ENCODE measurements at places on chromosomes 2 and 18. TPM values are rescaled to one million over a fixed set of nuclear protein-coding genes. Genes with fewer than 3 reads are reported as not detected.

The CABLES1 gene
- 0.12 TPM for total RNA-seq

The TNFRSF11A gene
- 3.1 TPM for total RNA-seq

The MYO3B gene
- total RNA-seq: 0.17 TPM

The MGAT5 gene
- total RNA-seq: 13.0 TPM

The RGPD4 gene
- 0.07 TPM for total RNA-seq

The PROKR1 gene
- total RNA-seq: not detected

The DNAJC5G gene
- total RNA-seq: not detected

The TYMS gene
- 315 TPM for total RNA-seq

The SERPINB4 gene
- total RNA-seq: not detected

GRCh38 chr2:55431982-55432627, 12.4 kb upstream of the CCDC88A start:
- DNase-seq: no peak

- peak; percentile 90 for DNase-seq
Measured at GRCh38 chr2:231611273-231612108, 18.8 kb downstream of the TEX44 start.

- no peak for DNase-seq
Measured at GRCh38 chr2:240839152-240840143, 19.4 kb upstream of the KIF1A start.

- peak; percentile 25 for DNase-seq
Measured at GRCh38 chr2:44360749-44361329, 455 bp downstream of the PREPL start.

DNA sequence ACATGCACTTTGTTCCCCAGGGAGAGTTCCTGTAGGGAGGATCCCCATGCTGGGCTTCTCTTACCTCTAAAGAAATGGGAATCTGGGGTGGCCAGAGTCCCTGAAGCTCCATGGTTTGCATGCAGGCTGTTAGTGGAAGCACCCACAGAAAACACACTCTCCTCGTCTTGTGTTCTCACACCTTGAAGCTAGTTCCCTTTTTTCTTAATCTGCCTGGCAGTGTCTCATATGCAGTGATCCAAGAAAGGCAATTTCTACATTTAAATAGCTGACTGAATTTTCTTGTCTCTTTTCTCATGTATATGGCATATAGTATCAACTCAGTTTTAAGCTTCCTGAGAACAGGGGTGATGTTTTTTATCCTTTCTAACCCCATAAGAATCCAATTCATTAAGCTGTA, 65.0 kb downstream of the LINC00305 start:
- DNase-seq: no peak

DNA sequence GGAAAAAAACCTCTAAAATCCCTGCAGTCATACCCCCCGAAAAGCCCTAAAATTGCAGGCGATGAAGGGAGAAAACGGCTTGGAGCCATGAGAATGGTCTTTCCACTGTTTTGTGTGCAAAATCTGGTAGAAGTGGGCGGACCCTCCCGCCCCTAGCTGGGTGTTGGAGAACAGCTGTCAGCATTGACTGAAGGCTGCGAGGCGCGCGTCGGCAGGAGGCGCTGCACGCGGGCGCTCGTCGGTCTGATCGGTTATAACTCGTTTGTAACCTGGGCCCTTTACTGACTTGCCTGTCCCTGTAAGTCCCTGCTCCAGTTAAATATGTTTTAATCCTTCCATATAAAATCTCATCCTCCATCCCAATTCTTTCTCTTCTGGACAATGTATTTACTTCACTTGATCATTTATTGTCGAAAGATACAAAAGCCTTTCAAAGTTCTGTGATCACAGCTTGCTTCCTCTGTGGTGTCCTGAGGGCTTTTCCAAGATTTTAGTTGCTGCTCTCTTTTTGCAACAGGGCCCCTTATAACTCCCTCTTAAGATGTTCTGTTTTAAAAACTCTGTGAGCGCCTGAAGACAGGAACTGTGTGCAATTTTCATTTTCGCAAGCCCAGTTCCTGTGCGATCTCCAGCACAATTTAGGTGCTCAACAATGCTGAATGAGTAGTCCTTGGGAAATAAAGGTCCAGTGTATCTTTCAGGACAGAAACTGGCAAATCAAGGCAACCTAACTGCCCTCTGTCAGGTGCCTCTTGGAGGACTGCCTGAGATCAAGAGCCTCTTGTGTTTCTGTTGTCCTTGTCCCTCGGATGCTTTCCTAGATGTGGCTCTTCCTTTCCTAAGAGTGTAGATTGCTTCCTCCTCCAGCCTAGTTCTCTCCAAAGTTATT, 918 bp upstream of the HNRNPLL start:
- peak; percentile 89 for DNase-seq

DNA sequence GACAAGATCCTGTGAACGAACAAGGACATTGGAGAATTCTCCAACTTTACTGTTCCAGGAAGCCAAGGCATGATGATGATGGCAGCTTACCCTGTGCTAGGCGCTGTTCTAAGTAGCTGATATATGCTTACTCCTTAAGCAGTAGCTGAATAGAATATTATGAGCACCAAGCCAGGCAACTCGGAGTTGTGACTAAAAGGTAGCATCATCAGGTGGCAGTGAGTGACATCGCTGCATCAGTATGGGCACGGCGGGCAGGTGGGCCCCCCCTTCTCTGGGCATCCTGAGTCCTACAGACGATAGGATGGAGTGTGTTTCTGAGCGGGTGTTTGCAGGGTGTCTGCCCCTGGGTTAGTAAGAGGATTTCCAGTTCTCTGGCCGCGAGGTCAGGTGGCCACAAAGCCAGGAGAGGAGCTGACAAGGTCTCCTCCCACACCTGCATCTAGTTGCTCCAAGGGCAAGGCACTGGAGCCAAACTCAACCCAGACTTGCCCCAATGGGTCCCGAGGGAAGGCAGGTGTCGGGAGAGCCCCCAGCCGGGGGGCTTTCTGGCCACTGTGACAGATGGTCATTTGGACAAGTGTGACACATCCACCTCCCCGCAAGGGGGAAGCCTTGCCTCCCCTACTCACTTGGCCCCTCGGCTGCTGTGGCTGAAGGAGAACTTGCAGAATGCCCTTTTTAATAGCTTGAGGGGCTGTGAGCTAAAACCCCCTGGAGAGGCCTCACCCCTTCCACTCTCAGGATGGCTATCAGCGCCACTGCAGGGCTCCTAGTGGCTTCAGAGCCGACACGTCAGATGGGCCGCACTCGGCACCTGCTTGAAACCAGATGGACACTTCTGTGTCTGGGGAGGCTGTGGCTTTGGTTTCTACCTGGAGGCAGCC, 55.5 kb downstream of the CRACDL start:
- DNase-seq: no peak

DNA sequence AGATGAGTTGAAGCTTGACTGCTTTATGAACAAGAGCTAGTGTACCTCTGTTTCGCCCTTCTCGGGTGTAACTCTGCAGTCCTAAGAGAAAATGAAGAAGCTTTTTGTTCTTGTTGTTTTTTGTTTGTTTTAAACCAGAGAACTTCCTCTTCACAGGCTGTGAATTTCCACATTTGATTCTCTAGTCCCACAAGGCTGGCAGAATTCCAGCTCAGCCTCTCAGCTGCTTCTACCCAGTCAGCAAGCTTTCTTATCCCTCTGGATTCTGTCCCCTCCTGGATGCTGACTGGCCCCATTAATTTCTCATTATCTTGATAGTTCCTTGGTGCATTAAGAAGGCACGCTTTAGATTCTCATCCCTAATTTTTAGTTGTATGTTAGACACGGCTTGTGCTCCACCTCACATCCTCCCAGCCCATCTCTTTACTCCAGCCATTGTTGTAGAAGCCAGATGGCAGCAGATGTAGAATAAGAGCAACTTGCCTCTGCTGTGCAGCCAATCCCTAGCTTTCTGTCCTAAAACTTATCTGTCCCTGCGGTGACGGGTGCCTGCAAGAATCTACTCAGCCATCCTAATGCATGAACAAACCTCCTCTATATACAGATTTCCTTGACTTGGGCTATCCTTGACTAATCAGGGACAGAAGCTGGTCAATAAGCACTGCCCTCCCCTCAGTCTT, 12.3 kb upstream of the RESP18 start:
- DNase-seq: no peak

- DNase-seq: no peak
Measured at GRCh38 chr2:205748639-205749038, 66.3 kb downstream of the NRP2 start.

- no peak for DNase-seq
Measured at GRCh38 chr18:45103319-45104048, 422.8 kb downstream of the SETBP1 start.

DNA sequence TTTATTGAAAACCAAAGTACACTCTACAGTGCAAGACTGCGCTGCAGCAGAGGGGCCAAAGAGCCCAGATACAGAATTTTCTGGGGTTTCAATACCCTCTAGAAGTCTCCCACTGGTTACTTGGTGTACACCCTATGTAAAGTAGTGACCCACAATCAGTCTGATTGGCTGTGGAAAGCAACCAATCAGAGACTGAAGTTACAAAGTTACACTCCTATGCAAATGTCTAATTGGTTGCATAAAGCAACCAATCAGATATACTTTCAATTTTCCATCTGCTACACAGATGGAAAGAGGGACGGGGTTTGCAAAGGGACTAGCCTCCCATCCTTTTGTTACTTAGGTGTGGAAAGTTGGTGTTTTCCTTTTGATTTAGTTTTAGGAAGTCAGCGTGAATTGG, 198.9 kb upstream of the SH3BP4 start:
- no peak for DNase-seq

- no peak for DNase-seq
Measured at GRCh38 chr18:25979369-25980040, 110.9 kb downstream of the SS18 start.

DNA sequence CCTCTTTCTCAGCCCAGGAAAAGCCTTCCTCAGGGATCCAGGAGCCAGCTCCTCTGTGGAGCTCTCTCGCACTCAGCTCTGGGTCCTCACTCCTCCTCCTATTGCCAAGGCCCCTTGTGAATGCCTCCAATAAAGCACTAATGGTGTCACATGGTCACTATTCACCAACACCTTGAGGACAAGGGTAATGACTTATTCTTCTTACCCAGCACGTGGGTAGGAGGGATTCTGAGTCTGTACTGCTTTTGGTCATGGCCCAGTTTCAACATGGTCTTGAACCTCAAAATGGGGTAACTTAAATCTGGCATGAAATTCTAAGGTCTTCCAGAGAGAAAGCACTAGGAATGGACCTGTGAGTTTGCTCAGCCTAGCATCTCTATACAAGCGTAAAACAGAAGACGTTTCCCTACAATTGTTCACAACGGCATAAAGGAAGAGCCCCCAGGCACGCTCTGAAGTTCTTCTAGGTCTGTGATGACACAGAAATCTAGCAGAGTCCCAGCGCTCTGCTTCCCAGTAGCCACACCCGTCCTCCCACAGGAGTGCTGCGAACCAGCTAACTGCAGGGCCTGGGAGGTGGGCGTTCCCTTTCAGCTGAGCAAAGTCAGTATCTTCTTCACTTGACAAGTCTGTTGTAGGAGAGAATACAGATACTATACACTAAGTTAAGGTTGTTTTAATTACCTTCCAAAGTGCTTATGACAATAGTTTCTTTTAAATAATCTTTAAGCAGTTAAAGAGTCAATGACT, 14.6 kb upstream of the KIDINS220 start:
- no peak for DNase-seq

- DNase-seq: no peak
Measured at GRCh38 chr2:176079285-176079830, 4.4 kb downstream of the EVX2 start.

GRCh38 chr2:125085904-125086303, 1060.8 kb downstream of the CNTNAP5 start:
- DNase-seq: no peak

DNA sequence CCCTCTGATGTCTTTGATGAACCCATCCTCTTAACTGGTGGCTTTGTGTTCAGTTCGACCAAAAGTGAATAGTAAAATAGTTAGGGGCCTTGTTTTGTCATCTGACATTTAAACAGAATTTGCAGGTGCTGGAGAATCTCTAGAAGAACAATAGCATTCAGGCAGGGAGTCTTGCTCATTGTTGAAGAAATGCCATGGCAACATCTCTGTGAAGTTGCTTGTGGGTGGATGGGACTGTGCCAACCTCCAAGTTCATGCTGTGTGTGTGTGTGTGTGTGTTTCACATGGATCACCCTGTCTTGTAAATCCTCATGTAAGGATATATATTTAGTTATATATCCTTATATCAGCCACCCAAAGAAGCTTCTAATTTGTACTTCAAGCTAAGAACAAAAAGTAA, 66.7 kb downstream of the SKA1 start:
- DNase-seq: no peak

GRCh38 chr18:51390702-51391101, 193.2 kb upstream of the MEX3C start:
- no peak for DNase-seq

DNA sequence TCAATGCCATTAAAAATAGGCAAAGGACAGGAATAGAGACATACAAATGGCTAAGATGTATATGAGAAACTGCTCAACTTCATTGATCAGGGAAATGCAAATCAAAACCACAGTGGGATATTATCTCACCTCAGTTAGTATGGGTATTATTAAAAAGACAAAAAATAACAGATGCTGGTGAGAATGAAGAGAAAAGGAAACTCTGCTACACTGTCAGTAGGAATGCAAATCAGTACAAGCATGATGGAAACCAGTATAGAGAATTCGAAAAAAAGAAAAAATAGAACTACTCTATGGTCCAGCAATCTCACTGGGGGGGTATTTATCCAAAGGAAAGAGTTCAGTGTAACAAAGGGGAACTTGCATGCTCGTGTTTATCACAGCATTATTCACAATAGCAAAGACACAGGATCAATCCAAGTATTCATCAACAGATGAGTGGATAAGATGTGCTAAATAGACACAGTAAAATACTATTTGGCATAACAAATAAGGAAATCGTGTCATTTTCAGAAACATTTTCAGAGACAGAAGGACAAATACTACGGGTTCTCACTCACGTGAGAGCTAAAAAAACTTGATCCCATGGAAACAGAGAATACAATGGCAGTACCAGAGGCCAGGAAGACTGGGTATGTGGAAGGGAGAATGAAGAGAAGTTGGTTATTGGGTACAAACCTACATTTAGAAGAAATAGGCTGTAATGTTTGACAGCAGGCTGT, 60.6 kb downstream of the CCDC74A start:
- no peak for DNase-seq

- DNase-seq: no peak
Measured at GRCh38 chr2:223416815-223417610, 185.1 kb downstream of the SCG2 start.

GRCh38 chr2:181774685-181775084, 94.4 kb upstream of the NEUROD1 start:
- no peak for DNase-seq

DNA sequence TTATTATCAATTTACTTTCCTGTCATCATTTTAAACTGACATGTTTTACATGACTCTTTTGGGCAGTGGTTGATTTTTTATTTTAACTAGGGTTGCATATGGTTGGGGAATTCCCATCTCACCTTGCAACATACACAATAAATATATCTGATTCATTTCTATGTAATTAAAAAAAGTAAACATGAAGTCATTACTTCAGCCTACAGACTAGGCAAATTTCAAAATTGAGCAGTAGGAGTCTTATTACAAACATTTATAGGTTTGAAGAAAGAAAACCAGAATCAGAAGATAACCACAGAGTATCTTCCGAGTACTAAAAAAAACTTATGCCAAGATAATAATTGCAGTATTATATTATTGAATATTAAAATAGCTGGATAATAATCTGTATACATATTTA, 377.0 kb upstream of the VRK2 start:
- DNase-seq: no peak

All from activated naive CD4-positive, alpha-beta T cell treated with anti-CD3 and anti-CD28 coated beads for 36 hours (primary cell).